Kidney tubule cell (primary cell): ENCODE measurements at places on chromosomes 5 and 9.

GRCh38 chr5:68554571-68555279 lies 339.2 kb downstream of the PIK3R1 start:
- peak; percentile 66 for DNase-seq

DNA sequence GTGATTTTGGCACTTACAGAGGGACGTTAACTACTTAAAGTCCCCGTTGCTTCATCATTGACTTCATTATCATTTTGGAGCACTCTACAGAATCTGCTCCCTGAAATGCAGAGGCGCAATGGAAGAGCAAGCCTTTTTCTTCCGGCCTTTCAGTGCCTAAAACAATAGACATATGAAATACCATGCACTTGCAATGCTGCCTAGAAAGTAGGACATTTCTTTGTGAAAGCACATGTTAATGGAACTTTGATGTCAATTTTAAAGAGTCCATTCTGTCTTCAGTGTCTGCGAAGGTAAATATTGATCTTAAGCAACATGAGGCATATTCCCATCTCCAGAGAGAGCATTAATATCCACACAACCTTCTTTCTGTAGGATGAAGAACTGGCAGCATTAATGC lies 36.3 kb downstream of the ITGA2 start:
- no peak for DNase-seq

GRCh38 chr5:115418788-115419187 lies 122.3 kb upstream of the CCDC112 start:
- peak; percentile 17 for DNase-seq

GRCh38 chr5:148641735-148642134 lies 12.6 kb downstream of the HTR4 start:
- no peak for DNase-seq

GRCh38 chr5:10091701-10092100 lies 158.0 kb downstream of the ATPSCKMT start:
- DNase-seq: no peak
